ENCODE measurements at places on chromosomes 1 and 21.

GRCh38 chr1:239861985-239862384, 229.7 kb upstream of the FMN2 start:
- no peak for DNase-seq

GRCh38 chr1:228927946-228928898, 192.9 kb downstream of the RHOU start:
- DNase-seq, result no peak

GRCh38 chr1:6646499-6647148, 22.0 kb downstream of the THAP3 start:
- DNase-seq, result no peak

DNA sequence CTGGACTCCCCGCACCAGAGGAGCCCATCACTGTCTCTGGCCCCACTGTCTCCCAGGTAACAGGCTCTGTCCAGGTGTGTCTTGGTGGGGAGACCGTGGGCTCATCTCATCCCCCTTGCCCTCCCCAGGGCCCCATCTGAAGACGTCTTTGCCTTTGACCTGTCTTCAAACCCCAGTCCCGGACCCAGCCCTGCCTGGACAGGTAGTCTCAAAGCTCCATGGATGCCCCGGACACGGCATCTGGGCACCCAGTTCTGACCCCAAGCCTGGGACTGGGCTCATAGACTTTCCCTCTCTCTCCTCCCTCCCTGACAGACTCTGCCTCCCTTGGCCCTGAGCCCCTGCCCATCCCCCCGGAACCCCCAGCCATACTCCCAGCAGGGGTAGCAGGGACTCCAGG, 6.3 kb upstream of the CATSPER4 start:
- no peak for DNase-seq

DNA sequence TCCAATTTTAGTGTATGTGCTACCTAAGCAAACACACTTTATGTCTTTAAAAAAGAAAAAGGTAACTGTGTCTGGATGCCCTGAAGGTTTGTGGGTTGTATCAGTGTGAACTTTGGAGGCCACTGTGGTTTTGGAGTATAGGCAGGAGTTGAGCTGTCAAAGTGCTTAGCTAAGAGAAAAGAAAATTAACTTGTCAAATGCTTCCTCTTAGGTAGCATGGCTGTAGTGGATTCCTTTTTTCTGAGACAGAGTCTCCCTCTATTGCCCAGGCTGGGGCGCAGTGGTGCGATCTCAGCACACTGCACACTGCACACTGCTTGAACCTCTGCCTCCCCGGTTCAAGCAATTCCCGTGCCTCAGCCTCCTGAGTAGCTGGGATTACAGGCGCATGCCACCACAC, 11.2 kb upstream of the SLC41A1 start:
- no peak for DNase-seq

DNA sequence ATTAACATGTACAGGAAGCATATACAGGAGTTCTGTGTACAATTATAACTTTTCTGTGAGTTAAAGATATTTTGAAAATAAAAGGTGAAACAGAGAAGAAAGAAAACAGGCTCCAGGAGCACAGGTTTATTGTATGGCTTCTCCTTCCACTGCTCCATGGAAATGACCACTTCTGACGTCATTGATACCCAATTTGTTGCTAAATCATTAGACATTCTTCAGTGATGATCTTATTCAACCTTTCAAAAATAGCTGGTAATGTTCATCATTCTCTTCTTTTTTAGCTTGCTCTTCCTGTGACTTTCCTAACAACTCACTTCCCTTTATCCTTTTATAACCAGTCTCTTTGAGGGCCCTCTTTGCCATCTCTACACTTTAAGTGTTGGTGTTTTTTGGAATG, 77.8 kb downstream of the KCNK2 start:
- DNase-seq, result no peak

DNA sequence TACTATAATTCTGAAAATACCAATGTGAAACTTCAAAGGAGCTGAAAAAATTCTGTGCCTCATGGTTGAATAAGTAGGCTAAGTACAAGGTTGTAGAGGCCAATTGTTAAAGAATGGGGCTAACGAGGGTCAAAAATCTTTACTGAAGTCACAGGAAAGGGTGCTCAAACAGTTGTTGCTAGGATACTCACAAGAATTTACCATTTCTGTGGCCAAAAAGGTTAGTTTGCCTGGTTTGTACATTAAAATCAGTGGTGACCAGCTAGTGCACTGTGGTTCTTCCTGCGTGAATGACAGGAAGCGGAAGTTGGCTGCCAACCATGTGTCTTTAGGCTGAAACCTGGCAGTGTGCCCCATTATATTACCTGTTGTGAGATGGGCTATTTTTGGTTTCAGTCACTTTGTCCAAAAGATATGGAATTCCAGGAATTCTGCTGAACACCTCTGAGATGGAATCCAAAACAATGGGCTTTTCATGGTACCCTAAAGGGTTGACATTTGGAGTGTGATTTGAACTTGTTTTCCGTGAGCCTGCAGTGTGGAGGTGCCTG, 13.5 kb downstream of the MAP3K21 start:
- DNase-seq, result no peak

- DNase-seq, result no peak
These were observed 1148.1 kb upstream of the NCAM2 start for GRCh38 chr21:19850157-19850556.

DNA sequence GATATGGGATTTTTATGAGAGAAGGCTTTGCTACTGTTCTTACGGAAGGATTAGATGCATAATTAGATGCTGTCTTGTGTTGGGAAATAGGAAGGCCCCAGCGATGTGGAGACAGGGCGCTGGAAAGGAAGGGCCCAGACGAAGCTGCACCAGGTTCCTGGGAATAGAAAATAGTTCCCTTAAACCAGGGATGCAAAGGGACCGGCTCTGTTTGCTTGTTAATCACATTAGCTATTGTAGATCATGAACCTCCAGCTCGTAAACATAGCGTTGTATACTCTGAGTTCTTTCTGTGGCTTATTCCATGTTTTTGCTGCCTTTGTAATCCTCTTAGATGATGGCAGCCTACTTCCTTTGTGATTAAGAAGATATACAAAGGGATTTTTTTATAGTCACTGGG, 79.8 kb upstream of the COX20 start:
- DNase-seq, result no peak

GRCh38 chr1:119542492-119542946, 35.5 kb downstream of the HSD3B1 start:
- no peak for DNase-seq

GRCh38 chr1:116722016-116722838, 32.0 kb upstream of the CD2 start:
- DNase-seq, result no peak

- no peak for DNase-seq
These were observed 139.2 kb downstream of the PTPRC start for GRCh38 chr1:198778049-198778448.

GRCh38 chr1:19089524-19089923, 120.5 kb downstream of the UBR4 start:
- no peak for DNase-seq

- no peak for DNase-seq
These were observed 54.9 kb downstream of the ST7L start for GRCh38 chr1:112564081-112564480.

DNA sequence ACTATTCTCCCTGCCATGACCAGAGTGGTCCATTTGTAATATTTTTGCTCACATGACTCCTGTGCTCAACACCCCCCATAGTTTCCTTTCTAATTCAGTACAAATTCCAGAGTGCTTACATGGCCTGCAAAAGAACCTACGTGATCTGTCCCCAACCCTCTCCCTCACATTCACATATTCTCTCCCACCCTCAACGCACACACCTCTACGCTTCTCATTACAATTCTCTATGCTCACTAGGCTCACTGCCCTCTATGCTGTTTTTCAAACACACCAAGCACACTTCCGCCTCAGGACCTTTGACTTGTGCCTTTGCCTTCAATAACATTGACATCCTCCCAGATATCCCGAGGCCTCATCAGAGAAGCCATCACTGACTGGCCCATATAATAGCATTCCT, 23.8 kb upstream of the FBXO28 start:
- DNase-seq, result no peak

- DNase-seq, result no peak
These were observed 35.9 kb upstream of the NEK2 start for GRCh38 chr1:211711315-211711705.

GRCh38 chr1:228098323-228098931, 4.7 kb downstream of the C1orf35 start:
- DNase-seq, result no peak

DNA sequence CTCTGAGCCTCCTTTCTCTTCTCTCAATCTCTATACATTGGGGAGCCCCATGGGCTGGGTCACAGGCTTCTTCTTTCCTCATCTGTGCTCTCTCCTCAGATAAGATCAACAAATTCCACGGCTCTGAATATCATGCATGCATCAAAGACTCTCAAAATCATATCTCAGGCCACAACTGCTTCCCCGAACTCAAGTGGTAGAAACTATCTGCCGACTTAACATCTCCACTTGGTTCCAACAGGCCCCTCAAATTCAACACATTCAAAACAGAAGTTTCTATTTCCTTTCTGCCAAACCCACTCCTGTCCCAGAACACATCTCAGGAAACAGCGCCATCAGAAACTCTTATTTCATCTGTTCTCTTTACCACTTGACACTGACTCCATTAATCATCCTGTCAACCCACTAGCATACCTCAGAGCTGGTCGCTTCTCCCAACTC, 16.7 kb downstream of the DDX59 start:
- DNase-seq, result no peak

DNA sequence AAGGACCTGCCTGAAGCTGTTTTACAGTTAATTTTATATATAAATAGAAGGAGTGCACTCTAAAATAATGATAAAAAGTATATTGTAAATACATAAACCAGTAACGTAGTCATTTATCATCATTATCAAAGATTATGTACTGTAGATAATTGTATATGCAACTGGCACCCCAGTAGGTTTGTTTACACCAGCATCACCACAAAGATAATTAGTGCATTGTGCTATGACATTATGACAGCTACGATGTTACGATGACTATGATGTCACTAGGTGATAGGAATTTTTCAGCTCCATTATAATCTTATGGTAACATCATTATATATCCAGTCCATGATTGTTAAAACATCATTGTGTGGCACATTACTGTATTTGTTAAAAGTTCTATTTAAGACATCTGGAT, 185.2 kb downstream of the LBR start:
- DNase-seq, result no peak

DNA sequence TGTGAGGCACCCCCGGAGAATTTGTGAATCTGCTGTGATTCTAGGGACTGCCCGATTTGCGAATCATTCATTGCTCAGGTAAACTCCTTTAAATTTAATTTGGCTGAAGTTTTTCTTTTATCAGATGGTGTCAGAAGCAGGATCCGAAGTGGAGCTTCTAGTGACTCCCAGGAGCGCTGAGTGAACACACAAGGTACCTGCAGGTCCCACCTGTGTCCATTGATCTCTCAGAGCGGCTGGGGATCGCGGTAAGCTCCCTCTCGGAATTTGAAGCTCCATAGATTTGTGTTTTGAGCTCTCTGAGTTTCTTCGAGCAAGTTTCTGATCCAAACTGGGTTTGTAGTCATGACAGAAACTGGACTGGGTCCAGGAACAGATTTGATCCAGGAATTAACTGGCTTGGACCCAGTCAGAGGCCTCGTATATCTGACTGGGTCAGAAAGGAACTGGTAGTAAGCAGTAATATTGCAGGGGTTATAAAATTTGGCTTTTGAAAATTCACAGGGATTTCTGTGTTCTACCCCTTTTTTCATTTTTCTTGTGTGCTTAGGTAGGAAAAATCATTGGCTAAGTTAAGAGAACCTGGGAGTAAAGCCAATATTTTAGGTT, 56.2 kb upstream of the EDEM3 start:
- no peak for DNase-seq

- no peak for DNase-seq
These were observed 348.0 kb downstream of the KCNT2 start for GRCh38 chr1:196260270-196260669.

DNA sequence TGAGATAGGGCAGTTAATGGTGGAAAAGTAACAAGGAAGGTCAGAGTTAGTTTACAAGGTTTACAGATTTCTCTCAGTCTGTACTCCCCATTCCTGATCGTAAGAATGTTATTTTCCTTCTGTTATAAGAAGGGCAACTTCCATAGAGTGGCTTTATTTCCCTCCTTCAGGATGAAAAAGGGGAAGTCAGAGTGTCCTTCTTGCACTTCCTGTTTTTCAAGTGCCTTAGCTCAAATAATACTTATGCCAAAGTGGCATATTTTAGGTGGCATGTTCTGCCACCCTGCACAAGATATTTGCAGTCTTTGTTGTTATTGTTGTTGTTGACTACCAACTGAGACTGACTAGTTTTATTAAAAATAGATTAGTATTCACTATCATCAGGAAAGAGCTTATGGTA, 730.7 kb upstream of the ADGRL4 start:
- no peak for DNase-seq

GRCh38 chr1:3033040-3033789, 11.9 kb downstream of the ACTRT2 start:
- DNase-seq, result no peak

DNA sequence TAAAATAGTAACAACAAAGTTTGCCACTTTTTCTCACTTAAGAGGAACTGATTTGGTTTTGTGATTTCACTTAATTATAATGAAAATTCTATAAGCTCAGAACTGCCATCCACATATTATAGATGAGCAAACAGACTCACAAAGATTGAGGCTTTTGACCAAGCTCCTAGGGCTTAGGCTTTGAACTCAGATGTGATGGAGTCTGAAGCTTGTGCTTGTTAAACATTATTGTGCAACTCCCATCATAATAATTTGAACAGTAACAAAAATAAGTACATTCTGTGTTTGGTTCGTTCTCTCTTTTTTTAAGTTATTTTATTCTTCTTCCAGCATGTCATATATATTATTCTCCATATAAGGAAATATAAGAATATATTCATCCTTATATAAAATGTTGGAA, 403.4 kb downstream of the PTPRC start:
- no peak for DNase-seq

DNA sequence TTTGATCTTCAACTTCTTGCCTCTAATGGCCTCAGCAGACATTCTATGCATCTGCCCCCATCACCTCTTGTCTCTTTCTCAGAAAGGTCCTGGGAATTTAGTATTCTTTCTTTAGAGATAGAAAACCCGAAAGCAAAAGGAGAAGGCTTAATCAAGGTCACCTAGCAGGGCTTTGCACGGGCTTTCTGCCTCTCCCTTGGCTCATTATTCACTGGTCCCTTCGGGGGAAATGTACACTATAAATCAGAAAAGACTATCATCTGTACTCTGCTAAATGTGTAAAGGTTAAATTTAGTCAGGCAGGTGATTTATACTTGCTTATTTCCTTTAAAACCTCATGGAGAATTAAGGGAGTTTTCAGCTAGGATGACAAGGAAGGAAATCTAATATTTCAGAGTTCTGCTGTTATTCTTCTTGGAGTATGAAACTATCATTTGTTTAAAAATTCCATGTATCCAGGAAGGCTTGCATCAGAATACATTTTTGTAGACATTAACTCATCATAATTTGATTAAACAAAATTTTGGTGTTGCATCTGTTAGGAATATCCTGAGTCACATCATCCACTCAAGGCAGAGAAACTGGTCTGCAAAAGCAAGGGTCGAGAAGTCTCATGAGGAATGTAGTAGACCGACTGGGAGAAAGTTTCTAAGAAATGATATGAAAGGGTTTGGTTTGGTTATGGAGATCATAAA, 124.6 kb downstream of the GABPA start:
- DNase-seq, result no peak

GRCh38 chr1:225441314-225442122, 13.7 kb upstream of the LBR start:
- DNase-seq, result no peak

All from progenitor cell of endocrine pancreas (in vitro differentiated cells).